Activated CD8-positive, alpha-beta memory T cell treated with anti-CD3 and anti-CD28 coated beads for 24 hours (primary cell): ENCODE measurements at places on chromosomes 2 and 18.

DNA sequence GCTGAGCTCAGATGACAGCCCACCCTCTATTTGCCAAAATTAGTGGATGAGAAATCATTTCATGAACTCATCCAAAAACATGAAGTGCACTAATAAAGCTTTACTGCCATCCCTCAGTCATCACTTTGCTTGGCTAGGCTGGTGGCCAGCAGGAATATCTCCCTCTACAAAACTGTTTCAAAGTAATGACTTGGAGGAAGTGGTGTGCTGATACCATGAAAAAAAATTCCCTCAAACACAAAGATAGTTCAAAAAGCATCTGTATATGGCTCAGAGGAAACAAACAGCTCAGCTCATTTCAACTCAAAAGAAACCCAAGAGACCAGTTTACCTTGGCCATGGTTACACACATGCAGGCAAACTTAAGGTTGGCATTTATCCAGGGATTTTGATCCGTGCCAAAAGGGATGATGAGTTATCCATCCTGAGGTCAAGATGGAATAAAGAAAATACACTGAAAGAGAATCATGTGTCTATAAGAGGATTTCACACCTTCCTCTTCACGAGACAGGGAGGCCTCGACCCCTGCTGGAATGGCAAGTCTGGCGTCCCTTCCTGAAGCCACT, 18.4 kb upstream of the WIPF1 start:
- no peak for DNase-seq

- no peak for DNase-seq
These were observed 47.4 kb upstream of the SLC1A4 start for GRCh38 chr2:64941801-64942200.

DNA sequence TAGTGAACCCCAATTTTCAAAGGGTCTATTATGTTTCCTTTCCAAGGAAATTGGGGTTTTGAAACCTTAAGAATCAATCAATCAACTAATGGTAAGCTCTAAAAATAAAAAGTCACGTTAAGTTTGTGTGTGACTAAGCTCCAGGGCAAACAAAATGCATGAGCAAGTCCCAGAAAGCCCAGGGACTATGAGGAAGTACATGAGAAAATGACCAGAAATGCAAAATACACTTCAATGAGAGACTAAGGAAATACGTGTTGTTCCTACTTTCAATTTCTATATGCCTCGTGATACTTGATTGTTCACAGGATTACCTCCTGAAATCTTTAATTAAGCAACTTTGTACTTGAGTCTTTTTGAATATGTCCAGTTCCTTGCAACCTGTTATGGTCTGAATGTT, 684.4 kb upstream of the SYT4 start:
- DNase-seq = no peak

DNA sequence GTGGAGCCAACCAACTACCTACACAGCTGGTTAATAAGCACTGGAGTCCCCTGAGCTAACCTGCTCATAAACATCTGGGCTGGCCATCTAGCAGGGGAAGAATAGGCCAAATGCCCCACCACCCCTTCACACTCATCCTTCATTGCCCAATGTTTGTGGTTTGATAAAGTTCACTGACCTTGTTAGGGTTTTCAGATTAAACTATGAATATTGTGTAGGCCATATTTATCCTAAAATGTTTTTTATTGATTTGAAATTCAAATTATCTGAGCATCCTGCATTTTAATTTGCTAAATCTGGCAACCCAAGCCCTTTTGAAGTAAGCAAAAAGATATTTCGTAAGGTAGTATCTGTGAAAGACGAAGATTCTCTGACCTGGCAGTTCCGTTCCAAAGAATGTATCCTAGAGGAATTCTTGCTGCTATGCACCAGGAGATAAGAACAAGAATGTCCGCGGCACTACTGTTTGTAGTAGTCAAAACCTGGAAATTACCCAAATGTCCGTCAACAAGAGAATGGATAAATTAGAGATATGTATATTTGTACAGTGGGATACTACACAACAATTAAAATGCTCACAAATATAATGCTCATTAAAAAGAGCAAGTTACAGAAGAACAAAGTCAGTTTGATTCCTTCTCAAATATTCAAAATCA, 5.8 kb upstream of the TLK1 start:
- no peak for DNase-seq

GRCh38 chr2:118811514-118812115, 35.8 kb downstream of the EN1 start:
- DNase-seq = no peak

DNA sequence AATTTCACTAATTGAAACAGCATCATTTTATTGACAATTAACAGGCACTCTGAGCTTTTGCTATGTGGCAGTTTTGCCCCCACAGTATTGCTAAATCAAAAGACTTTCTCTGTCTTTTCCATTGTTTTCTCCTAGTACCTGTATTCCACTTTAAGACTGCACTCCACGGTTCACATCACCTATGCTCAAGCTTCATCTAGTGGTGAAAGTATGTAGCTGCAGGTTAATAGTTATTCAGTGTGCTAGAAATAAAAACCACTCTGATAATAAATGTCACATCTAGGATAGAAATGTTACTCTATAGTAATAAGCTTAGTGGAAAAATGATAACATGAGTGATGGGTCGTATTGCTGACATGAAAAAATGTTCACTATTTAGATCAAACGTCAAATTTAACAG, 24.6 kb downstream of the ARL6IP6 start:
- DNase-seq = no peak

- DNase-seq = no peak
These were observed 5.2 kb downstream of the XRCC5 start for GRCh38 chr2:216114382-216114713.

DNA sequence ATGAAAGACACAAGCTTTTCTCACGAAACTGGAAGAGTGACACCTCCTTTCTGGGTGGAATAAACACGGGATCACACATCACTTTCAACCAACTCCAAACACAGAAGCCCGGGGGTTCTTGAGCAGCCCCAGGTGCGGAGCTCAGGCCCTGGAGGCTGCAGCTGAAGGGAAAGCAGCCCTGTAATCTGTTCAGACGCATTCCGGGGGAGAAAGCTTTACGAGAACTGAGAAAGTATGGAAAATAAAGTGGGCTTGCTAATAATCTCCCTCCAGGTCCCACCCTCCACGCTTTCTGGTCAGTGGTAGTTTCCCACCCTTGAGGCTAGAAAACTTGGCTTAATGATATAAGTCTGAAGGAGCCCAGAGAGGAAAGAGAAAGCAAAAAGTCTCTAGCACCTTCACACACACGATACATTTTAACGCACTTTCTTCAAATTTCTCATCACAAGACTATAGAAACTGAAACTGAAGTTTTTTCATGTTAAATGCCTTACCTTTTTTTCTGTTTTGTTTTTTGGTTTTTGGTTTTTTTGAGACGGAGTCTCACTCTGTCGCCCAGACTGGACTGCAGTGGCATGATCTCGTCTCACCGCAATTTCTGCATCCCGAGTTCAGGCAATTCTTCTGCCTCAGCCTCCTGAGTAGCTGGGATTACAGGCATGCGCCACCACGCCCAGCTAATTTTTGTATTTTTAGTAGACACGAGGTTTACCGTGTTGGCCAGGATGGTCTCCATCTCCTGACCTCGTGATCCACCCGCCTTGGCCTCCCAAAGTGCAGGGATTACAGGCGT, 141.3 kb downstream of the AFF3 start:
- DNase-seq = no peak

GRCh38 chr2:215811003-215811402, 202.3 kb downstream of the MREG start:
- no peak for DNase-seq

GRCh38 chr2:84386336-84387040, 72.6 kb downstream of the SUCLG1 start:
- DNase-seq = no peak

DNA sequence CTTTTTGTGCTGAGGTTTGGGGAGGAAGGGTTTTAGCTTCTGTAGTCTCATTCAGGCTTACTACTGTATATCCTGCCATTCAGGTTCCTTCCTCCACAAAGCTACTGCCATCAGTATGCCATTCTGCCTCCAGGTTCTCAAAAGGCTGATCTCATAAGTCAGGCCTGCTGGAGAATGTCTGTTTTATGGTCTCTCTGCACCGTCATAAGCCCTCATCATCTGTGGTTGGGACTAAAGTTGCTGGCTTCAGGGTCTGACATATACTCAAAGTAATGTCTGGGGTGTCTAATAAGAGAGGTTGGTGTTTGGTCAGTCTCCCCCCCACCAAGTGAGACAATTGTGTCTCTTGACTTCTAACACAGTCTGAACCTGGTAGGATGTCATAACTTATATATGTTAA, 36.2 kb upstream of the CCBE1 start:
- DNase-seq = no peak

GRCh38 chr2:134774786-134775641, 56.2 kb upstream of the TMEM163 start:
- no peak for DNase-seq

DNA sequence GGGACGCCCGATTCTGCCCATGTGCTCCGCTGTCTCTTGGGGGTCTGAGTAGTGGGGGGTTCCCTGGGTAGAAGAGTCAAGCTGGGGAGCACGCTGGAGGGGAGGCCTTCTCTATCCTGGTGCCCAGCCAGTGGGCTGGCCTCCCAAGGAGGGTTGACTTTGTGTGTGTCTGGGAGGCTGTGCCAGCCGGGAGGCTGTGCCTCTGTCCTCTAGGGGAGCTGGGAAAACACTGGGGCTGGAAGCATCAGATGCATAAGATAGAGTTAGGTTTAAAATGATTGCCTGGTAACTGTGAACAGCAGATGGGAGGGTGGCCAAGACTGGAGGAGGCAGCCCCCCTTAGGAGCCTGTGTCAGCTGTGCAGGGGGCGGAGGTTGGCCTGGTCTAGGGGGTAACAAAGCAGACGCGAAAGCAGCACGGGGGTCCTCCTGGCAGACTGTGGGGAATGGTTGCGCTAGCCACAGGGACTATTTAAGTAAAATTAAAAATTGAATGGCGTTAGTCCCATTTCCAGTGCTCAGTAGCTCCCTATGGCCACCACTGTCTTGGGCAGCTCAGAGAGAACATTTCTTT, 1.3 kb downstream of the ING5 start:
- DNase-seq = no peak

GRCh38 chr2:215755641-215756345, 257.6 kb downstream of the MREG start:
- DNase-seq = no peak

DNA sequence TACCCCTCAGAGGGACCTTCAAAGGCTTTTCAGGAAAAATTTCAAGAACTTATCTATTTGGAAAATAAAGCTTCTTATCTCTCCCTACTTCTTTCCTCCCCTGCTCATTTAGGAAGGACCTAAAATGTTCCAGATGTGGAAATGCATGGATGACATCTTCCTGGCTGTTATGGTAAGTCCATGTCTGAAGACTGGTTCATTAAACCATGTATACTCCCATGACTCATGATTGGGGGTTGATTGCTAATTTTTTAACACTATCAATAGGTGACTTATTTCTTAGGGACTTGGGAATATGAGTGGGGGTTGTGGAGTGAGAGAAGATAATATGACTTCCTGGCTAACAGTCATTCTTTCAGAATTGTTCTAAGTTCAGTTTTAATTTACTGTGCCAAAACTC, 104.0 kb upstream of the PARD3B start:
- DNase-seq = no peak

- no peak for DNase-seq
These were observed 187.6 kb downstream of the KCNS3 start for GRCh38 chr2:18066066-18066465.

- no peak for DNase-seq
These were observed 294.8 kb upstream of the MGAT5 start for GRCh38 chr2:133959066-133959465.

DNA sequence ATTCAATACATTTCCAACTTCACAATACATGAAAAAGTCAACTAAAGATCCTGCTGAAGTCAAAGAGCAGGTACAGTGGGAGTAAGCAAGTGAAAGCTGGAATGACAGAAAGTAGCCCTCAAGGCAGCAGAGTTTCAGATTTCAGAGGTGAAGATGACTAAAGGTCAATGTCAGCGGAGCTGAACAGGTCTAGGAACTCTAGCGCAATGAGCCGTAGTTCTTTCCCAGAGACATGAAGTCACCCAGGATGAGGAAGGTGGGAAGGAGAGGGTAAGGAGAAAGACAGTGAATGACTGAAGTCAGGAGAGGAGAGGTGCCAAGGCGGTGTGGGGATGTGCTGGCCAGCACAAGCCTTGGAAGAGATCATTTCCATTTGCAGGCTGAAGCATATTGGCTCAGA, 28.1 kb downstream of the PTPN2 start:
- no peak for DNase-seq

DNA sequence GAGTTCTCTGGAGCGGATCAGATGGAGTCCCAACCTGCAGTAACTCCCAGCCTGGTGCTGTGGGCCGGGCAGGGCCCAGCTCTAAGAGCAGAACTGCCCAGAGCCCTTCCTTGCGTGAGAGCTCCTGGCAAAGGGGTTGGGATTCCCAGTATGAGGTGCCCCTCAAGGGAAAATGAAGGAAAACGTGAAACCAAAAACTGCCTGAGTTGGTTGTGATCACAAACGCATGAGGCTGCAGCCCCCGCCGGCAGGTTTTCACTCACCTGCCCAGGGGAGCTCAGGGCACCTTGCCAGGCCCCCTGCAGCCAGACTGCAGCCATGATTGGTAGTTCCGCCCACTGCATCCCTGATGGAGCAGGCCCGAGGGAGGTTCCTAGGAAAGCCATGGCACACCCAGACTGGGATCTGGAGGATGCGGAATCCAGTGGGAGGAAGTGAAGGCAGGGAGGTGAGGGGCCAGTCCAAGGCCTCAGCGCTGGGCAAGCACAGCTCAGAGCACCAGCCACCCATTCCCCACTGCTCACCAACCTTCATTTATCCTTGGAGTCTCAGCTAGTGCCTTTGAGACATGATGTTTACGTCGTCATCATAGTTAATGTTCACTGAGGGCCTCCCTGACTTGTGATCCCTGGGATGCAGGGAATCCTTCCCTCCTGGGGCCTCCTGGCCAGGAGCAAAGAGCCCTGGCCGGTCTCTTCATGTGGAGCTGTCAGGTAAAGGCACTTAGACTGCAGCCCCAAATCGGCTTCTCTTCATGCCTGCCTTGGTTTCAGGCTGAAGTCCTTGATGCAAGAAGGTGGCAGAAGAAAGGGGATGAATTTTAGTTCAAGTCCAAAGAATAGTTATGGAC, 103.2 kb downstream of the INHBB start:
- no peak for DNase-seq

DNA sequence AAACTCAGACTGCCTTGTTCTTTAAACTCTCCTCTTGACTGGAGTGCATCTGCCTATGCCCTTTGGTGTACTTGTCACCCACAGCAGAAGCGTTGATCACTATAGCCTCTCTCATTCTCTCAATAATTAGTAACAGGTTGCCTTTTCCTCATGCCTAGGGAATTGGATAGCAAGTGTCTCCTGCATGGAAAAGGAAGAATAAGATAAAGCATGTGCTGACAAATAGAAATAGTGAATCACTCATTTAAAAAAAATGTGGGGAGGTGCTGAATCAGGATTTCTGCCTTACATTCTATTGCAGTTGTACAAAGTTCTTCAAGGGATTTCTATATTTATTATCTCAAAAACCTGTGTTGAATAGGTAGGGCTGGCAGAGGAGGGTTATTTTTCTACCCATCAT, 323.0 kb downstream of the TXNL1 start:
- no peak for DNase-seq

GRCh38 chr2:78408795-78409118, 616.7 kb upstream of the REG3G start:
- DNase-seq = no peak

GRCh38 chr2:237141571-237142051, 55.9 kb downstream of the COPS8 start:
- no peak for DNase-seq
